ENCODE measurements at places on chromosomes 4 and X.

DNA sequence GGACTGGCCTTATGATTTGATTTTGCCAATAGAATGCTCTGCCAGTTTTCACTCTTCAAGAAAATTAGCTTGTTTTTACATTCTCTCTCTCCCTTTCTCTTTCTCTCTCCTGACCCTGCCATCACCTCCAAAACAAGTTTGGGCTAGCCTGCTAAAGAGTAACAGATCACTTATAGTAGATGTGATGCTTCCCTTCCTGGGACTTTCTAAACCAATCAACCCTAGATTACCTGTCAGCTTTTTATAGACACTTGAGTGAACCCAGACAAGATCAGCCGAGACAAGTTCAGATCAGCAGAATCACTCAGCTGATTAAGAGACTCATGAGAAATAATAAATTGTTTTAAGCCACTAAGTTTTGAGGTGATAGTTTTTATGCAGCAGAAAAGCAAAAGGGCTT, 521.2 kb downstream of the ANKRD50 start:
- DNase-seq, result no peak

- no peak for DNase-seq
These were observed 76.2 kb downstream of the UNC5C start for GRCh38 chr4:95472534-95472933.

- no peak for DNase-seq
These were observed 15.8 kb upstream of the IL21 start for GRCh38 chr4:122636697-122637096.

DNA sequence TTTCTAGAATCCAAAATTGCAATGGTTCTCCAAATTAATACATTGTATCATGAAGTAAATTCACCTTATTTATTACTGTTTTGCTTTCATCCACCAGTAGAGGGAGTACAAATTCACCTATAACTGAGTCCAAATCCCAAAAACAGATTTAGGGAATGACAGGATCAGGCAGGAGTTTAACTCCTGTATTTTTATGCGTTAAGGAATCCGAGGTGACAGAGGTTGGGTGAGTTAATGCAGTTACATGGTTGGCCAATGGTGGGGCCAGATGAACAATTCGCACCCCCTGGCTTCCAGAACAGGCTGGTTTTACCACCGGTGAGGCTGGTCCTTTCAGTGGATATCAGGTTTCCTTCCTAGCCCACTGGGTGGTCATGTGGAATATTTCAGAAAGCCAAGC, 82.4 kb downstream of the MTNR1A start:
- DNase-seq, result no peak

- no peak for DNase-seq
These were observed 174.4 kb upstream of the TBC1D9 start for GRCh38 chr4:140930557-140930956.

DNA sequence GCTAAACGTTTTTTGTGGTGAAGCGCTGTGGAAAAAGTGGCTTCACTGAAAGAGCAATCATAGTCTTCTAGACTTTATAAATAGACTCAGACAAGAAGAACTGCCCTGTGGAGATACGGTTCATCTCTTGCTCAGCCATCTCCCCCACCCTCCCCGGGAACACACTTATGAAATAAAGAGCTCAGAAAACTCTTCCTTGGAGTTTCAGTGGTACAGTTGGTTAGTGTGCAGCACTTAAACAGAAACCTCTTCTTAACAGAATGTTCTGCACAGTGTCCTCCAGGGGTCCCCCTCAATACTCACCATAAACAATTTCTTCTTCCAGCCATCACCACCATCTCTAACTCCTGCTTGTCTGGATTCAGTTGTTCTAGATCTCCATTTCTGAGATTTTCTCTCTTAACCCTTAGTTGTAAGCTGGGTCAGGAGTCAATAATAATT, 313.0 kb downstream of the ARHGAP10 start:
- no peak for DNase-seq

DNA sequence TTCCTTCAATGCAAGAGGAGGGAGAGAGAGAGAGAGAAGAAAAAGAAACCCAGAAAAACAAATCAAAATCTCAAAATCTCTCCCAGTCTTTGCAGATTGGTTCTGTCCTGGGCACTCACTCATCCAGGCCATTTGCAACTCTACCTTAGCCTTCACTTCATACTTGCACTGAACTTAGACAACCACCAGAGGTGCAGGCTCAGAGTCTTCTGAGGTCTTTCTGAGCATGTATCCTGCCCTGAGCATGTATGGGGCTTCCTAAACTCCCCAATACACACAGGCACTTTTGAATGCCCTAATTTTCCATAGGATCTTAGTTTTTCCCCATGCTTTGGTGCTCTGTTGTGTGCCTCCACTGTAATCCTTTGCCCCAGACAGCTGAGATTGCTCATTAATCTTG, 2.9 kb downstream of the CFI start:
- no peak for DNase-seq

GRCh38 chr4:118869808-118870342, 18.8 kb upstream of the SYNPO2 start:
- no peak for DNase-seq

DNA sequence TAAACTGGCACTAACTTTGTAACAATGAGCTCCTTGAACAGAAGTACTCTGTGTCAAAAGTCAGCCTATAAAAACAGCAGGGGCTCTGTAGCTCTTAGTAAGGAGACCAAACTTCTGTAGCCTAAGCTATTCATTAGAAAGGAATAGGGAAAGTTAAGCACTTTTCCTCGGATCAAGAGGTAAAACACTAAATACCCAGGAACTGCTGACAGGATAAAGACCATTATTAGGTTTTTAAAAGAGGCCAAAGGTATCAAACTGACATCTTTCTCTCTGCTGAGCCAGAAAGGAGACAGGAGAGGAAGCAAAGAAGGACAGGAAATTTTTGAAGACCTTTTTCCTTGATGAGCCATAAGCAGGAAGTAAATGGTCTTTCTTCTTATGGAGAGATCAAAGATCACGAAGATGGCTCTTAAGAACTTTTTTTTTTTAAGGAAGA, 31.9 kb downstream of the ANAPC10 start:
- no peak for DNase-seq

GRCh38 chrX:95835223-95835622, 849.4 kb upstream of the DIAPH2 start:
- no peak for DNase-seq

DNA sequence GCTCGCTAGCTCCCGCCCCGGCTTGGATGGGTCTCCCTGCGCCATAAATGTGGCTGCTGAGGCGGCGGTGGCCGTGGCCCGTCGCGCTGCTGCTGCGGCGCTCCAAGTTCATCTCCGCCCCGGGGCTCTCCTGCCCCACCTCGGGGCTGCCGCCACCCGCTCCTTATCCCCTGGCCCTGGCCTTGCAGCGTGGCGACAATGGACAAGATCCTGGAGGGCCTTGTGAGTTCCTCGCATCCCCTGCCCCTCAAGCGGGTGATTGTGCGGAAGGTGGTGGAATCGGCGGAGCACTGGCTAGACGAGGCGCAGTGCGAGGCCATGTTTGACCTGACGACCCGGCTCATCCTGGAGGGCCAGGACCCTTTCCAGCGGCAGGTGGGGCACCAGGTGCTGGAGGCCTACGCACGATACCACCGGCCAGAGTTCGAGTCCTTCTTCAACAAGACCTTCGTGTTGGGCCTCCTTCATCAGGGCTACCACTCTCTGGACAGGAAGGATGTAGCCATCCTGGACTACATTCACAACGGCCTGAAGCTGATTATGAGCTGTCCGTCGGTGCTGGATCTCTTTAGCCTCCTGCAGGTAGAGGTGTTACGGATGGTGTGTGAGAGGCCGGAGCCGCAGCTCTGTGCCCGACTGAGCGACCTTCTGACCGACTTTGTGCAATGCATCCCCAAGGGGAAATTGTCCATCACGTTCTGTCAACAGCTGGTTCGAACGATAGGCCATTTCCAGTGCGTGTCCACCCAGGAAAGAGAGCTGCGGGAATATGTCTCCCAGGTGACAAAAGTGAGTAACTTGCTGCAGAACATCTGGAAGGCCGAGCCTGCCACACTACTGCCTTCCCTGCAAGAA, 763 bp downstream of the USP38 start:
- DNase-seq, result no peak

DNA sequence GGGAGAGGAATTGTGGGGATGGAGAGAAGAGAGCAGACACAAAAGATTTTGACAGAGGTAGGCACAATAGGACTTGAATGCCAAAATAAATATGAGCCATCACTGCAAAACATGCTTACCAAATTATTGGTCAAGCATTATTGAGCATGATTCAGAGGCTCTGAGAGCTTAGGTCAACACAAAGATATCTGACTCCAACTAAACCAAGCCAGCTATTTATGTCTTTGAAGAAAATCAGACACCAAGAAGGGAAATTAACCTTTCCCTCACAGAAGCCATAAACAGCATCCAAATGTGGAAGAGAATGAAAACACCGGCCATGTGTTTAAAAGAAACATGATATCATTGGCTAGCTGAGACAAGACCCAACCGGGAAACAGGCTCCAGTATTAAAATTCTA, 323.2 kb downstream of the RAB28 start:
- DNase-seq, result peak; percentile 46

GRCh38 chrX:12798601-12799000, 7.4 kb downstream of the PRPS2 start:
- DNase-seq, result no peak

- DNase-seq, result peak; percentile 39
These were observed 81.2 kb downstream of the APOOL start for GRCh38 chrX:85084770-85085393.

- no peak for DNase-seq
These were observed 44.7 kb upstream of the MED14 start for GRCh38 chrX:40780082-40780481.

DNA sequence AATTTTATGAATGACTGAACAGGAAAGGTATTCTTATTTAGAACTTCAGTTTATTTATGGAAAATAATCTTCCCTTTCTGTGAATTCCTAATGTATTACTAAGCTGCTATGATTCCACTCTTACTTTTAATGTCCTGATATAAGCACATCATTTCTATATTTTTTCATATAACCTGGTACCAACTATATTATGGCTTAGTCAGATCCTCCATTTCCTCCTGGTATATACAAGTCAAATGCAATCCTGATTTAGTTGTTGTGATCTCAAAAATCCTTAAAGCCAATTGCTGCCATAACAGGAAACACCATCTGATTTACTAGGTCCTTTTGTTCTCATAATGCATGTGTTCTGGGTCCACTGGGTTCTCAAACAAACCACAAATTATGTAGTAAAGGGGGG, 26.8 kb downstream of the TRMT2B start:
- no peak for DNase-seq

DNA sequence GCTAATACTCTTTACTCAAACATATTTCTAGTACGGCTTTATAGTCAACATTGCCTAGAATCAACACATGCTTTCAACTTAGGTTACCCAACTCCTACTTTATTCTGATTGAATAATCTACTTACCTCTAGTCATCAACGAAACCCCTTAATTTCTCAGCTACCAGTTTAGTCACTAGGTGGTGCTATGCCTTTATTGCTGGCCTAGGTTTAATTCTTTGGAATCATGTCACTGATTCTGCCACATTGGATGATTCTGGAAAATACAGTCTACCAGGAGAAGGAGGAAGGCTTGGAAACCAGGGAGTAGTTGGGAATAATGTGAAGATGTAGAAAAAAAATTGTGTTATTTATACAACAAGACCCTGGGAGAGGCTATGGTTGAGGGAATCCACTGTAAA, 167.7 kb downstream of the DCAF12L2 start:
- no peak for DNase-seq

- peak; percentile 38 for DNase-seq
These were observed 521.5 kb downstream of the BCOR start for GRCh38 chrX:39576041-39576872.

Measured in DMS79 treated with DMSO at 0.1 percent for 48 hours (cell line).